ENCODE measurements at places on chromosomes 1 and 21.
A peak's percentile ranks its signal among the peaks of the same experiment; 100 is the strongest.

GRCh38 chr1:19688041-19688842, 23.6 kb downstream of the HTR6 start:
- peak; percentile 13 for DNase-seq

GRCh38 chr1:15410884-15411245, 1.2 kb downstream of the EFHD2 start:
- DNase-seq = no peak

- no peak for DNase-seq
Measured at GRCh38 chr1:1569341-1569740, 5.3 kb downstream of the SSU72 start.

DNA sequence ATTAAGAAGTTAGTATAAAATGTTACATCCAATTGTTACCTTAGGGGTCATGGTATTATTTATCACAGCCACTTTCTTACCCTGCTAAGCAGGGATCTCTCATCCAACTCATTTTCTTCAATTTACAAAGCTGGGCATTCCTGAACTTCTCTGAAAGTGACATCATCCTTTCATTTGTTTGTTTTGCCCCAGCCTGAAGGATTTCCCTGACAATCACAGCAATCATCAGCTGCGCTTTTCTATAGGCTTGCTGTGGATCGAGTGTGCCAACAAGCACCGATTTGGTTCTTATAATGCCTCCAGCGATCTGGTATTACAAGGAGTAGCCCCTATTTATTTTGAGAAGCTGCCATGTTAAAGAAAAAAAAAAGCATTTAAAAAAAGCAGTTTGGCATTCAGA, 240.2 kb downstream of the USH2A start:
- DNase-seq = no peak

DNA sequence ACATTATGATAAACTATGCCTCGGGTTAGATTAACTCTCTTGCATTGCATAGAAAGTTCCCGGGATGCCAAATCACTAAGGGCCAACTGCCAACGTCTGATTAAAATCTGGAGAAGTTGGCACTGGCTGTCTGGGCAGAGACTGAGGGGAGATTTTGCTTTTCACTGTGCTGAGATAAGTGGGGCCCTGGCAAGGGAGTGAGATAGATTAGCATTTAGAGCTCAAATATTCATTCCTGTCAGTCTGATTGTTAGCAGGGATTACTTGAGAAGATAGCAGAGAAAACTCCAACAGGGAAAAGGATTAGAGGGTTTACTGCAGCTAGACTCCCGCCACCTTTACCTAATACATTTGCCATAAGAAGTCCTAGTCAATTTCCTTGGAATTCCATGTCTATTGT, 714.1 kb upstream of the CHRM3 start:
- DNase-seq = no peak

- DNase-seq = no peak
Measured at GRCh38 chr21:45405271-45405818, 380 bp downstream of the COL18A1 start.

DNA sequence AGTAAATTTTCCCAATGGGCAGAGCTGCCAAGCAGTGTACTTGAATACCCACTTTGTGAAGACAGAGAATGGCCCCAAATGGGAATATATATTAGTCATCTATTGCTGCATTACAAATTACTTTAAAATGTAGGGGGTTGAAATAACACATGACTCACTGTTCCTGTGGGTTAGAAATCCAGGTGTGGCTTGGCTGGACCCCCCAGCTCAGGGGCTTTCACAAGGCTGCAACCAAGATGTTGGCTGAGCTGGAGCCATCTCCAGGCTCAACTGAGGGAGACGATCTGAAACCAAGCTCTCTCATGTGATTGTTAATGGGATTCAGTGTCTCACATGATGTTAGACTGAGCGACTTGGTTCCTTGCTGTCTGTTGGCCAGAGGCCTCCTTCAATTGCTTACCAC, 33.4 kb upstream of the ARHGAP29 start:
- DNase-seq = no peak

DNA sequence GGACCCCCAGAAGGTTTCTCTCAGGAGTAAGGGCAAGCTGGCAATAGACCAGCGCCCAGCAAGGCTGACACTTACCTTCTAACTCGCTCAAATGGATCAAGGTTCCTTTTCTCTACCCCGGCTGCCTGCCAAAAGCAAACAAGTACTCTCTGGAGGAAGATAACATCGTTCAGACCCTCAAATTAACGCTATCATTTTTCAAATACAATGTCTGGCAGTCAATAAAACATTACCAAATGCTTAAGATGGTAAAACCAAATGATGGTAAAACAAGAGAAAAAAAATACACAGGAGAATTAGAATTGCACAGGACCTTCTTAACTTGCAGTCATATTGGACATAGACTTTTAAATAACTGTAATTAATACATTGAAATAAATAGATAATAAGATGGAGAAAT, 148.1 kb downstream of the SPATA46 start:
- DNase-seq = no peak

GRCh38 chr1:30809514-30810263, 52.1 kb upstream of the LAPTM5 start:
- DNase-seq = no peak

GRCh38 chr1:55210990-55211801, 4.0 kb downstream of the USP24 start:
- no peak for DNase-seq

Data from activated CD8-positive, alpha-beta memory T cell treated with anti-CD3 and anti-CD28 coated beads for 4 hours (primary cell).